Fibroblast of villous mesenchyme (primary cell): ENCODE measurements at places on chromosomes 11 and 22.

DNA sequence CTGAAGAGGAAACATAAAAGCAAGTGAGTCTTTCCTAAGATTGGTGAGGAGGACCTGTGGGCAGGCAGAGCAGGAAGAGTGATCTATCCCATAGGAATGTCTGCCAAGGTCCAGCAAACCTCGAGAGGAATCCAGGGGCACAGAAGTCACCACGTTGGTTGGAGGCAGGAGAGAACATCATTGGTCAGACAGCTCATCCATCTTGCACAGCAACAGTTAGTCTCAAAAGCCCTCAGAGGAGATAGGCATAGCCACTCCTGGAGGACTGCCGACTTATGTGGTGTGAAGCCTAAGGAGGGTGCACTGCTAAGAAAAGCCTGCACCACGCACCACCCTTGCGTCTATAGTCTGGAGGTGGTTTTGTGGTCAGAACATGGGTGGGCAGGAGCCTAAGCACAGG is 109.1 kb downstream of the RASSF10 start:
- DNase-seq: peak; percentile 77

DNA sequence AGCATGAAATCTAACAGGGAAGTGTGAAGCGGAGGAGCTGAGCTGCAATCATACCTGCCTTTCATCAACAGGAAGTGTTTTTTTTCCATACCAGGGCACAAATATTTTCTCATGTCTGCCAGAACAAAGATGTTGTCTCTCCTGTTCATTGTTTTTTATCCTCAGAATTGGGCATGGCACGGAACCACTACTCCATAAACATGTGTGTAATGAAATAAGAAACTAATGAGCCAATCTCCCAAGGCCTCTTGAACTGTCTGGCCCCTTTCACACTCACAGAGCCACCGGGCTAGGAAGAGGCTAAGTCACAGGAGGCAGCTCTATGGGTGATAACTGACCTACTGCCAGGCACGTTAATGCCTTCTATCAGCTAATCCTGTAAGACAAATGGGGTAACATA is 124.4 kb downstream of the ETS1 start:
- DNase-seq: no peak

DNA sequence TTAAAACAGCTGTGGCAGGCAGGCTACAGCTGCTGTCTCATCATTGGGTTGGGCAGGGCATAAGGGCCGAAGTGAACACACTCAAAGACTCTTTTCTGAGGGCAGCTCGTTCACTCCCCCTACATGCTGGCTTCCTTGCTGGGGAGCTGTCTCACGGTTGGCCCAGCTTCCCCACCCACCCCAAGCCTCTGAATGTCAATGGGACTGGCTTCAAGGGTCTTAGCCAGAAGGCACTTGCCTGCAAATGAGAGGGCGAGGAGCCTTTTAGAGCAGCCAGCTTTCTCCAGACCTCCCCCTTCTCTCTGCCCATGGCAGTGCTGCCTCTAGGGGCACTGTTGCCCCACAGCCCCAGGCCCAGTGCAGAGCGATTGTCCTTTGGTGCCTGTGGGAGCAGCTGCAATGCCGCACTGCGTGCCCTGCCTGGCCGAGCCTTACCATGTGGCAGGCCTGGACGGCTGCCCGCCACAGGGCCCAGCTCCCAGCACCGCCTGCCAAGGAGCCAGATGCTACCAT is 94.7 kb upstream of the RASSF10 start:
- DNase-seq: peak; percentile 39

DNA sequence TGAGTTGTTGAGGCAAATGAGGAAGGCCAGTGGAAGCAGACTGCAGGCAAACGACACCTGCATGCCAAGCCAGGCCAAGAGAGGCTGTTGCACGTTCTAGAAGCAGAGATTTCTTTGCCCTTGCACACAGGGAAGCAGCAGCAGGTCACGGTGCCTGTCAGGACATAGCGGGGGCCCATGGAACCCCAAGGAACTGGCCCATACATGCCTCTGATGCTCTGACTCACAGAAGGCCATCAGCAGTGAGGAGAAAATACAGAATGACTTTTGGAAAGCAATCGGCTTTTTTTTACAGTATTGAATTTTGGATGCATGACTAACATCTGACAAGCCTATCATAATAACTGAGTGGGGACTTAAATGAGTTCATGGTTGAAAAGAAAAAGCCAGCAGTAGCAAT is 123.9 kb downstream of the MPPED1 start:
- DNase-seq: no peak

DNA sequence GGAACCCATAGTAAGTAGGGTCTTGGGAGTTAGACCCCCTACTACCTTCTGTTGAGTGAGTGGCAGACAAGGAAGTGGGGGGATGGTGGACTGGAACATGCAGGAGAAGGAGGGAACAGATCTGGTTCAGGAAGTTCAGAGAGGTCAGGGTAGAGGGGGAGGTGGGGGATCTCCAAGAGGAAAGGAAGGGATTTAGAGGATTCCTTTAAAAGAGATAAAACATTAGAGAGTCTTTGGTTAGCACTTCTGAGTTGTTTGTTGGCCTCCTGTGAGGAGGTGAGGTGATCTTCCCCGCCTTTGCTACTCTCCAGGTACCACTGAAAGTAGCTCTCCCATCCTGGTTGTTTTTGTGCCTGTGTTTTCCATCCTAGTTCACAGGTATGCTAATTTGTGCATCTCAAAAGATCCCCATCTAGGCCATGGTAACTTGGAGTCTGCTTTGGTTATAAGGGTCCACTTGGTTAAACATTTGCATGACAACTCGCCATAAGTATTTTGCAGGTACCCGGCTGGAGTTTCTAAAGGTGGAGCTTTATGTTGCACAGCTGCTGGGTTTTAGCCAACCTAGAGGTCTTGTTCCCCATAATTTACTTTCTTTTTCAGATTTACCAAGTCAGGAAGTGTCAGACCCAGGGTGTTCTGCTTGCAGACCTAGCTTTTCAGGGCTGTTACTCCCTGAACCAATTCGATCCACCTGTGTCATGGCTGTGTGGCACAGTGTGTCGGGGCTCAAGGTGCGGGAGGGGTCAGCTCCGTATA is 79.3 kb upstream of the SORL1 start:
- DNase-seq: no peak

- DNase-seq: no peak
These were observed 22.3 kb downstream of the KCNQ1 start for GRCh38 chr11:2466869-2467694.

DNA sequence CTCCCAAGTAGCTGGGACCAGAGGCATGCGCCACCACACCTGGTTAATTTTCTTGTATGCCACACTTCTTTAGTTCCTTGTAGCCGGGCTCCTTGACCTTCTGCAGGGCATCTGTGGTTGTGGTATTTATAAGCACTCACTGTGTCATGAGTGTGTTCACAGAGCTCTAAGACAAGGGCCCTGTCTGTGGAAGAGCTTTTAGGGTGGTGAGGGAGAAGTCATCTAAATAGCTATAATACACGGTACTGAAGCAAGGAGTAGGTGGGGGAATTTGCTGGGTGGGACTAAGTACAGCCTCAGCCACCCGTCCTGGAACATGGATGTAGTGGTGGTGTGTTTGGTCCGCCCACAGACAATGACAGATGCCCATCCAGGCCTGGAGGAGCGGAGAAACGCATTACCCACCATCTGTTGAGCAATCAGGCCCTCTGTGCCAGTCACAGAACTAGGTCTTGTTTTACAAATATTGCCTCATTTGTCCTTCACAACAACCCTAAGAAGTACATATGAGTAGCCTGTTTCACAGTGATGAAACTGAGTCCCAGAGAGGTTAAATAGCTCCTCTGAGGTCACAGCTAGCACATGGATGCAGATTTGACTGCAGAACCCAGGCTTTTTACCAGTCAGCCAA is 10.1 kb downstream of the ACO2 start:
- DNase-seq: peak; percentile 44

DNA sequence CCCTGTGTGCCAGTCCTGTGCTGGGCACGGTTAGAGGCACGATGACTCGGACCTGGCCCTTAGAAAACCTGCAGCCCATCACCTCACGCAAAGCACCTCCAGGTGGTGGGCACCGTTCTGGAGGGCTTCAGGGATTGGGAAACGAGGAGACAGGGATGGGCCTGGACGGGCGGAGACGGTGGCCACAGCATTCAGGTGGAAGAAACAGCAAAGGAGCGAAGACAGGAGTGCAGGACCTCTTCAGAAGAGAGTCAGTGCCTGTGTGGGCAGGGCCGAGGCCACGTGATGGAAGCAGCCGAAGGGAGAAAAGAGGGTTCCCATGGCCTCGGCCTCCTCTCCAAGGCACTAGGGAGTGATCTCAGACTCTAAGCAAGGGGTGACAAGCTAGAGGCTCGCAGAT is 8.1 kb upstream of the SLC22A12 start:
- DNase-seq: no peak

- DNase-seq: no peak
These were observed 138.8 kb downstream of the AASDHPPT start for GRCh38 chr11:106216281-106216680.

DNA sequence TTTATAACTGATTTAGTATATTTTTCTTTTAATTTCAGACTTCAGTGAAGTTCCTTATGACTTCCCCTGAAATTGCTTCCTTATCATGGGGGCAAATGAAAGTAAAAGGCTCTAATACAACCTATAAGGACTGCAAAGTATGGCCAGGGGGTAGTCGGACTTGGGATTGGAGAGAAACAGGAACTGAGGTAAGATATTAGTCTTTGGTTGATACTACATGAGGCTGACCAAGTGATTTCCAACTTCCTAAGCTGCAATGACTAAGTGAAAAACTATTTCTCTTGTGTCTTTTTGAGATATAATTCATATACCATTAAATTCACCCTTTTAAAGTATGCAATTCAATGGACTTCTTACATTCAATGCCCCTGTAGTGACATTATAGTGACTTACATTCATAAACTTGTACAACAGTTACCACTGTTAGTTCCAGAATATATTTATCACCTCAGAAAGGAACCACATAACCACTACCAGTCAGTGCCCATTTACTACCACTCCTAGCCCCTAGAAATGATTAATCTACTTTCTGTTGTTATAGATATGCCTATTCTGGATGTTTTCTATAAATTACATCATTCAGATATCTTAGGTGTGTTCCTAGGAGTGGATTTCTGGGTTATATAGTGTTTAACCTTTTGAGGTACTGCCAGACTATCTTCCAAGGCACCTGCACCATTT is 21.6 kb downstream of the AAMDC start:
- no peak for DNase-seq

DNA sequence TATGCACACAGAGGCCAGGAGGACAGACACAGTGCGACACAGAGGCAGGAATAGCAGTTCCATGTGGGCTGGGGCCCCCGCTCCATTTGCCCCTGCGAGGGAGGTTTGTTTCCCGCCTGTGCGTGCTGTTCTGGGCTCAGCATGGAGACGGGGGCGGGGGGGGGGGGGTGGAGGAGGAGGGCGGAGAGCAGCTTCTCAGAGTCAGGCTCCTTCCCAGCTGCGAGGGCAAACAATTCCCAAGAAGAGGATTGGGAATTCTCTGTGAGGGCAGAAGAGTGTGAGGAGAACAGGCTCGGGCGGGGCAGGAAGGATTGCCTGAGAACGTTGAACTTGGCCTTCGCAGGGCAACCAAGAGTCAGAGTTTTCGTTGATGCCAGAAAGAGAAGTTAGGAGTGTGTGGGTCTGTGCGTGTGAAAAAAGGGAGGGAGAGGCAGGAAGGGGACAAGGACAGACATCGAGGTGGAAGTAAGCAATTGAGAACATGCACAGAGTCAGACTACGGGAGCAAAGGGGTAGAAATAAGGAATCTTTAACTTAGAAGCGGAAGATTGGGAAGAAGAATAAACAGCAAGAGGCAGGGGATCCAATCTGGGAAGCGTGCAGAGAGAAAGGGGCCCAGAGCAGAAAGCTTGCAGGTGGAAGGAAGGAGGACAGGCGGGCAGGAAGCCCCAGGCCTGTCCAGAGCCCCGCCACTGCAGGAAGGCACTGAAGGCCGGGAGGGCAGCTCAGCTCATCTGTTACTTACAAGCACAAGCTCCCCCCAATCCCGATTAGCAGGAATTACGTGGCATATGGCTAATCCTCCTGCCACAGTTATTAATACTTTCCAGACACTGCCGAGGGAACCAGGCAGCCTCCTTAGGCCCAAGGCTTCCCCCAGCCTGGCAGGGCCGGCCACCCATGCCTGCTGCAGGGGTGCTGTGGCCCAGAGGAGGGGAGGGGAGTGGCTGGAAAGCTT is 15.6 kb upstream of the JAM3 start:
- no peak for DNase-seq

DNA sequence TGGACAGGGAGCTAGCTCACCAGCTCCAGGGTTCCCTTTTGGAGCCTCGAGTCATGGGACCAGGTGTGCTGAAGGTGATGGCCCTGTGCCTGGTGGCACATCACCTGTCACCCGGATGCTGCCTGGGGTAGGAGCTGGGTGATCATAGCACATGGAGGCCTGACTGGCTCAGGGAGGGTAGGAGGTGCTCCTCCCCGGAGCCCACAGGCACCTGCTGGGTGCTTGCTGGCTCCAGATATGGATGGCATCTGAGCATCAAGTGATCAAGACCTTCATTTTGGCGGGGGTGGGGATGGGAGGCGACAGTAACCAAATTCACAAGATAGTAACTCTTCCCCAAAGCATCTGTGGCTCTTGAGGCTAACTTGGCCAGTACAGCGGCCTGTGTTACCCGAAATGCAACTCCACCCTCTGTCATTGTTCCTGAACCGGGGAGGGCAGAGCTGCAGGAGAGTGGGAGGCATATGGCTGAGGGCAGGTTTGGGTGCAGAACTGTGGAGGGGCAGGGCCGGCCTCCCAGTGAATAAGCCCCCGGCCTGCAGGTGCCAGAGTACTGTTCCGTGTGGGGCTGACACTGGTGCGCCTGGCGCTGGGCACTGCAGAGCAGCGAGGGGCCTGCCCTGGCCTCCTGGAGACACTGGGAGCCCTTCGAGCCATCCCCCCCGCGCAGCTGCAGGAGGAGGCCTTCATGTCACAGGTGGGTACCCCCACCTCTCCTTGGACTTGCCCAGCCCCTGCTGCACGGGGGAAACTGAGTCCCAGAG is 4.7 kb downstream of the TBC1D10C start:
- no peak for DNase-seq

GRCh38 chr11:22884217-22884616 is 23.9 kb upstream of the CCDC179 start:
- DNase-seq: no peak

- no peak for DNase-seq
These were observed 28.8 kb downstream of the IGLL5 start for GRCh38 chr22:22916215-22916951.
